AG04450 (cell line): ENCODE measurements at places on chromosomes 11 and 22.

DNA sequence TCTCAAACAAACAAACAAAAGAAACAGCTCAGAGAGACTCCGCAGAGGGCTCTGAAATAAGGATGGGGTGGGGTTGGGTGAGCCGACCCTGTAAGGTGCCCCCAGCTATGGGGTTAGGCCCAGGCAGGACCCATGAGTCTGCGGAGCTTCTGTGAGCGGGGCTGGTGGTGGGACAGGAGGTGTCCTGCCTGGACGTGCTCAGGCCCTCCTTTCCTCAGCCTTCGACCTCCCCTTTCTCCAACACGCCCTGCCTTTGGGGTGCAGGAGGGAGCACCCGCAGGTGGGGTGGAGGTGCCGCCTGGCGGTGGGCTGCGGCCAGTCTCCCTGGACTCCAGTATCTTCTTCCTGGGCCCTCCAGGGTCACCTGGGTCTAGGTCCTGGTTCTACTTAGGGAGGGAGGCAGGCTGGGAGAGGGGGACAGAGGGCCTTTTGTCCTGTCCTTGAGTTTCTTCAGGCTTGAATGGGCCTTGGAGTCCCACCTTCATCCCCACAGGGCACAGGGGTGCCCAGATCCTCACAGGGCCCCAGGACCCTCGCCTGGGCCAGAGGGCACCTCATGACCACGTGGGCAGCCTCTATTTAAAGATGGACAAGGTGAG is 12.3 kb downstream of the PRR33 start:
- no peak for DNase-seq

GRCh38 chr11:65418681-65419459 is 3.7 kb upstream of the NEAT1 start:
- DNase-seq = no peak

- DNase-seq = no peak
Measured at GRCh38 chr11:86702220-86702983, 30.0 kb upstream of the ME3 start.

- DNase-seq = no peak
Measured at GRCh38 chr11:26063915-26064314, 268.0 kb upstream of the ANO3 start.

DNA sequence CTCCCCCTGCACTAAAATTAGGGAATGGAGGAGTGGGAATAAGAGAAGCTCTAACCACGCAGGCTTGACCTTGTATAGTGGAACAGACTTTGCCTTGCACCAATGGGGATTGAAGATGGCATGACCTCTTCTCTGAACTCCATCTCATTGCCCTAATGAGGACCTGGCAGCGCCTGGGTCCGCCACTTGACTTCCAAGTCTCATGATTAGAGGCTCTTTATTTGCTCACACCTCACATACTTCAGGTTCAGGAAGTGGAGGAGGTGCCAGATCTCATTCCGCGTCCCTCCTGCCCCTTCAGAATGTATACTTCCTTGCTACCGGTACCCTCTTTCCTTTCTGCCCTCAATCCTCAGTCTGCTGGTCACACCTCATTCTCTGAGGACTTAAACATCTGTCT is 106.0 kb upstream of the CD44 start:
- no peak for DNase-seq

DNA sequence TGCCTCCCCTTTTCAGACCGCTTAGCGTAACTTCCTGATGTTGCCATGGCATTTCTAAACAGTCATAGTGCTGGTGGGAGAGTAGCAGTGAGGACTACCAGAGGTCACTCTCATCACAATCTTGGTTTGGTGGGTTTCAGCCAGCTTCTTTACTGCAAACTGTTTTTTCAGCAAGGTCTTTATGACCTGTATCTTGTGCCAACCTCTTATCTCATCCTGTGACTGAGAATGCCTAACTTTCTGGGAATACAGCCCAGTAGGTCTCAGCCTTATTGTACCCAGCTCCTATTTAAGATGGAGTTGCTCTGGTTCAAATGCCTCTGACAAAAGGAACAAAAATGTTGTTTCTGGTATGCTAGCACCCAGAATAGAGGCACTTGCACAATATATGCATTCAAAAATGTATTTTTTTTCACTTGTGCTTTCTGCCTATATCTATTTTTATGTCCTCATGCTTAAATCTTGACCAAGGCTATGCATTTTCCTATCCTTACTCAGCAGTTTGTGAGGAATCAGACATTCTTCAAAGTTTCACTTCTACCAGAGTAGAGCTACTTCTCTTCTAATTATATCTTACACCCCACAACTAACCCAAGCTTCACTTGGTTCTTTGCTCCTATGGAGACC is 16.1 kb upstream of the OR51M1 start:
- peak; percentile 65 for DNase-seq

GRCh38 chr11:83004746-83005556 is 66.7 kb downstream of the RAB30 start:
- no peak for DNase-seq

GRCh38 chr11:116986521-116987105 is 111.6 kb downstream of the SIK3 start:
- no peak for DNase-seq

DNA sequence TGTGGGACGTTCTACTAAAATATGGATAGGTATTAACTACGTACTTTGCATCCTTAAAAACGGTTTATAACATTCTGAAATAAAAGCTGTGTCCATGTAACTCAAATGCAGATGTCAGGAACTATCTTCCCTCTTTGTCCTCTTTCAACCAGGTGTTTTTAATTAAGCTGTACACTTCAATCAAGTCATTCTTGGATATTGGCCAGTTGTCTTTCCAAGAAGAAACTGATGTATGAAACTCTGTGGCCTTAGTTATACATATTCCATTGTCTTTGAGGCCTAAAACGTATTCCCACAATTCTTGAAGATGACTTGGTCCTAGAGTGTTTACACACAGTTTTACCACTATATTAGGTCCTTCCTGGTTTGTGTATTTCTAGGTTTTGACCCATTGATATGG is 249.0 kb upstream of the CNTN5 start:
- DNase-seq = no peak

DNA sequence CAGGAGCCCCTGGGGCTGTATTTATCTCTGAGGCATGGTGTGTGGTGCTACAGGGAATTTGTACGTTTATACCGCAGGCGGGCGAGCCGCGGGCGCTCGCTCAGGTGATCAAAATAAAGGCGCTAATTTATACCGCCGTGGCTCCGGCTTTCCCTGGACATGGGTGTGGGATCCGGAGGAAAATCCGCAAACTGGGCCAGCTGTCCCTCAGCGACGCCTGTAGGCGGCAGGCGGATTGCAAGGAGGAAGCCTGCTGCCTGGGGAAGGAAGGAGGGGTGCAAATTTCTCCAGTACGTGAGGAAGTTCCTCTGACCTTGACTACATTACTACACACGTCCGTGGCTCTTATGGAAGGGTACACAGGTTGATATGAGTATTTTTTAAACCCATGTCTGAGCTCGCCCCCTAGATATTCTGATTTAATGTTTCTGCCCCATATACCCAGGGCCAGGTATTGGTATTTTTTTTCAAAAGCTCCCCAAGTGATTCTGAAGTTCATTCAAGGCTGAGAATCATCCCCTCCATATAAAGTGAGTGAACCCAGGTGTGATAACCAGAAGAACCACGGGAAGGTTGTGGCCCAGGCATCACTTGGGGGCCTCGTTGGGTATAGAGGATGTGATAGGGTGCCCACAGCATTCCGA is 2.8 kb downstream of the MYOD1 start:
- no peak for DNase-seq

DNA sequence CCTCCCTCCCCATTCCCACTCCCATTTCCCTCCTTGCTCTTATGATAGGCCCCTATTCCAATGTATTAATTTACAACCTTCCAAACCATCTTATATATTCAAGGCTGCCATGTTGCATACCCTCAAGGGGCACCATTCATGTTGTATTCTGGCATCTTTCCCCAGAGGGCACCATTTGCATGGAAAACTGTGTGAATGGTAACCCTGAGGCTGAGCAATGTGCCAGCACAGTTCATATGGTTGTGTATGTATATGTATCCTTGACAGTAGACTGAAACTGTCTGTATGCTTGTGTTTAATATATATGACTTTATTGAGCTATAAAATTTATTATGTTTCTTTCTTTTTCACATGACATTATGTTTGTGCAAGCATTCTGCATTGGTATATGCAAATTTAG is 7.3 kb downstream of the RASSF10 start:
- DNase-seq = no peak

DNA sequence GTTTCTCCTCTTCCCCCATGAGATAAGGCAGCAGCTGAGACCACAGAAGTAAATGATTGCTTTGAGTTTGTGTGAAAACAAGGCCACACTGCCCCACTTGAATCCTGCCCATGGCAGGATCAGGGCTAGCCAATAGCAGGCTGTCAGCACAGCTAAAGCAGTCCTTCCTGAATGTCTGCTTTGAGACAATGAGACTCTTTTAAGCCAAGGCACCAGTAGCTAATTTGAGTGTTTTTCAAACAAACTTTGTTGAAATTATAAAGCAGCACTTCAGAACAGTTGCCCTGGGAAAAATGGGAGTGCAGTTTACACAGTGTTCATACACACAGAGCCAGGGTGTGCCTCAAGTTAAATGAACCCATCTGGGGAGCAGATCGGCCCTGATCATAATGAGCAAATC is 103.5 kb upstream of the OR5AK2 start:
- no peak for DNase-seq

DNA sequence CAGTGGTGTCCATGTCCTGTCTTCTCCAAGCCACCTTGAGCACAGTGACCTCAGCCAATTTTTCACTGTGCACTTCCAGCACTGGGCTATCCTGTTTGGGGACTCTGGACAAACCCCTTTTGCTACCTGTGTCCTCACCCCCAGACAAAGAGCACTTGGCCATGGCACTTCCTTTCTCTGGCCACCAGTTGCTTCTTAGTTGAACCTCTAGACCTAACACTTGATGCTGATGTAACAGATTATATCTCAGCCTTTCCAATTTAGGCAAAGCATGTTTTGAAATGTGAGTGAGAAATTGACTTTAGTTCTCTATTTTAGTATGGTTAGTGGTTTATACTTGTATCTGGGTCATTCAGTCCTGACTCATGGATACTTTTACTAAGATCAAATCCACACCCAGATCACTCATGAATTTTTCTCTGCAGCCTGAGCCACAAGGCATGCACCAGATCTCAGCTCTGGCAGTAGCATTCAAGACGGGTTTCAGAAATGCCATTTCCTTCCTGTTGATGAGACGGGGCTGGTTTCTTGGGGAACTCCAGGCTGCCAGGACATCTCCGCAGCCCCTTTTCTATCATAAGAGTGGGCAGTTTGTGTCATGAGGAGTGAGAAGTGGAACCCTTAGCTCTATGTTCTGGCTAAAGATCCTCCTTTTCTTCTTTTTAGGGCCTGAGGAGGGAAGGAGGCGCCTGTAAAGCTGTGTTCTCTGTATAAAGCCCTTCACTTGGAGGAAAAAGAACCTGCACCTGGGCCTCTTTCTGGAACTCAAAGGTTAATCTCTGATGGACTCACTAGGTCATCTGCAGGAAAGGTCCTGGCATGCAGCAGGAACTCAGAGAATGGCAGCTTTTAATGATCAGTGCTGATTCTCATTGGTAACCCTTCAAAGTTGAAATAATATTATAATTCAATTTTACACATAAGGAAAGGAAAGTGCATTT is 185.6 kb upstream of the TENM4 start:
- no peak for DNase-seq
